CD4-positive, alpha-beta T cell (primary cell): ENCODE measurements at places on chromosomes 3 and 15. TPM values are rescaled to one million over a fixed set of nuclear protein-coding genes. Genes with fewer than 3 reads are reported as not detected.

LAMB2 gene
- 0.60 TPM for total RNA-seq

CYP8B1 gene
- not detected for total RNA-seq

MRAS gene
- total RNA-seq, result 0.45 TPM

DNA sequence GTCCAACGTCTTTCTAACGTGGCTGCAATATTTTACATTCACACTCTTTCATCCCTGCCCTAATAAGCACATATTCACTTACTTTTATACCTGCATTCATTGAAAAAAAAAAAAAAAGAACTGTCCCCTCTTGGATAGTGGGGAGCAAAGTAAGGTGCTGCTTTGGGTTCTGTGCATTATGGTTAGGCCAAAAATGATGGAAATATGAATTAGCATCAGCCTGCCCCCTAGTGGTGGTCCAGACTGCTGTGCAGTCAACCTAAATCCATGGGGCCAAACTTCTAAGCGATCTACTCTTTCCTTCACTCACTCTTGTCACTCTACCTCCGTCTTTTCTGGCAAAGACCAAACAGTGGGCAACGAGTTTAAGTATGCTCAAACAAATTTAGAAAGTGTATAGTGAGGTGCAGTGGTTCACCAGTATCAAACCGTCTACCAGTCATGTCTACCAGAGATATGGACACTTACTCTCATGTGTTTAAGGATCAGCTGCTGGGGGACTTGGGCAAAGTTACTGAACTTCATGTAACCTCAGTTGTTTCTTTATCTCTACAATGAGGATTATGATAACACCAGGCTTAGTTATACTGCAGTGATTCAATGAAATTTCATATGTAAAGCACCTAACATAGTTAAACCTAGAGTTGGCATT lies 61.5 kb upstream of the GRM7 start:
- no peak for DNase-seq

DNA sequence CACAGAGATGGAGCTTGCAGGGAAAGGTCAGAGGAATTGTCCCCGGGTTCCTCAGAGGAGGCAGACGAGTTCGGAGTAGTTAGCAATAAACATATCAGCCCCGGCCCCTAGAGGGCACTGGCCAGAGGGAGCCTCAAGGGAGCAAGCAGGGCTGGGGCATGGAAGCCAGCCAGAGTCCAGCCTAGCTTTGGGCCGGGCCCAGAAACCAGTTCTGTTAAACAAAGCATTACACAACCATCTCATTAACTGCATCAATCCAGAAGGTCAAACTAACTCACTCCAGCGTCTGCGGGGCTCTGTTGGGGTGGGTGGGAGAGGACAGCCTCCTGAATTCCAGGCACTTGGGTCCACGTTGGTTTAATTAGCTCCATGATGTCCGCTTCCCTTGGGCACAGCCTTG lies 41.0 kb upstream of the IREB2 start:
- DNase-seq, result no peak

- peak; percentile 23 for DNase-seq
Observed at GRCh38 chr15:25799906-25800700, 63.0 kb downstream of the ATP10A start.

DNA sequence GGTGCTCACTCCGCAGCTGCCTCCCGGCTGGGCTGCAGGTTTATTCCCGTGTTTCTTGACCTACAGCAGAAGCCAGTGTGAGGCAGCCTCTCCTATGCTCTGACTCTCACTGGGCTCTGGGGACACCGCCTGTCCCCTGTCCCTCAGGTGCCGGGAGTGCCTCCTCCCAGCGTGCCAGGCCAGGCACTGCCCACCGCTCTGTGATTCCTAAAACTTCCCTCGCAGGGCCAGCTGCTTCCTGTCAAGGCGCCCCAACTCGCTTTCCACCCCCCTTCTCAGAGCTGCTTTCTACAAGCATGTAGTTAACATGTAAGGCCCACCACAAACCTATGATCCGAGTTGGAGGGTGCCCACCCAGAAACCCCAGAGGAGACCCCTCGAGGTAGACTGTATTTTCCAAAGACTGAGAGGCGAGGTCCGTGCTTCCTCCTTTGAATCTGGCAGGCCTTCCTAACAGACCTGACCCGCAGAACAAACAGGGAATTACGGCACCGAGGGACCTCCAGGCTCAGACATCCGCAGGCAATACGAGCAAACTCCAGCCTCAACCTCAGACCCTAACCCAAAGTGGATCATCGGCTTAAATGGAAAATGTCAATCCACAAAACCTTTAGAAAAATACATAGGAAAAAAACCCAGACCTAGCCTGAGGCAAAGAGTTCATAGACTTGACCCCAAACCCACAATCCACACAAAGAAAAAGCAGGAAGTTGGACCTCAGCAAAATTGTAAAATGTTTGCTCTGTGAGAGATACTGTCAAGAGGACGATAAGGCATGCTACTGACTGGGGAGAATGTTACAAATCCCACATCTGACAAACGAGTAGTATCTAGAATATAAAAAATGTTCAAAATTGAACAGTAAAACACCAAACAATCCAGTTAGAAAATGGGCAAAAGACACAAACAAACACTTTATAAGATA lies 121.3 kb upstream of the IQSEC1 start:
- DNase-seq, result no peak
